AML-193 (cell line): ENCODE measurements at places on chromosomes 1 and 21.

GRCh38 chr1:234987415-234988154, 141.1 kb downstream of the TOMM20 start:
- no peak for DNase-seq

- no peak for DNase-seq
Observed at GRCh38 chr1:227749916-227750710, 14.9 kb downstream of the SNAP47 start.

- DNase-seq = no peak
Observed at GRCh38 chr1:53334312-53334711, 6.4 kb upstream of the LRP8 start.

GRCh38 chr1:99963041-99963795, 6.6 kb upstream of the SLC35A3 start:
- no peak for DNase-seq

GRCh38 chr1:40151457-40152079, 9.6 kb upstream of the RLF start:
- no peak for DNase-seq

- DNase-seq = peak; percentile 50
Observed at GRCh38 chr1:27931759-27932158, 3.0 kb upstream of the SMPDL3B start.
